ENCODE measurements at places on chromosomes 12 and 14. TPM values are rescaled to one million over a fixed set of nuclear protein-coding genes. Genes with fewer than 3 reads are reported as not detected.

DNA sequence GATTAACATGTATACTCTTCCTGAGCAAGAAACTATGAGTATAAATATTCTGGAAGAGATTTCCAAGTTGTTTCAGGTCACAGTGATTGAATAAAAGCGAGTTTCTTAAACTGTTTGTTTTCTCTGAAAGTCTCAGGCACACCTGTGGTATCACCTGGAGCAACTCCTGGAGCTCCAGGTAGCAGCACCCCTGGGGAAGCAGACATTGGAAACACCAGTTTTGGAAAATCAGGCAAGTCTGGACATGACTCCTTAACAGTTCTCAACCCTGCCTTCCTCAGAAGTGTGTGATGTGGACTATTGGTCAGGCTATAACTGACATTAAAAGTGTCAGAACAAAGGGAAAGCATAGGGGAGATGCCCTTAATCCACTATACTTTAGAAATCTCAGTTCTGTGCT is 217.6 kb upstream of the CNTN1 start:
- no peak for DNase-seq

Gene TMEM179
- 0.75 TPM for total RNA-seq

DNA sequence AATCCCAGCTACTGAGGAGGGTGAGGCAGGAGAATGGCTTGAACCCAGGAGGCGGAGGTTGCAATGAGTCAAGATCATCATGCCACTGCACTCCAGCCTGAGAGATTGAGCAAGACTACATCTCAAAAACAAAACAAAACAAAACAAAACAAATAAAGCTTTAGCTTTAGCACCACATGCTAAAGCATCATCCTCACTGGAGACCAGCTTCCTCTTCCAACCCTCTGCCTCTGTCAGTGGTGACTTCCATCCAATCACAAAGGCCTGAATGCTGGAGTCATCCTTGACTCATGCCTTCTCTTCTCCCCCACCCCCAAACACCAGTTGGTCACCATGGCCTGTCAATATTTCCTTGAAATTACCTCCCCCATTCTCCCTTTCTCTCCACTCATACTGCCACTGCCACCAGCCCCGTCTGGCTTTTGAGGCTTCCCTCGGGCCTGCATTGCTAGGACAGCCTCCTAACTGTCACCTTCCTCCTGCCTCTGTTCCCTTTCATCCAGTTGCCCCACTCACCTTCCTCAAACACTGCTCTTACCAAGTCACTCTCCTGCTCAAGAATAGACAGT is 1.4 kb downstream of the ZNF385A start:
- peak; percentile 70 for DNase-seq

Gene FITM1
- total RNA-seq: not detected

DNA sequence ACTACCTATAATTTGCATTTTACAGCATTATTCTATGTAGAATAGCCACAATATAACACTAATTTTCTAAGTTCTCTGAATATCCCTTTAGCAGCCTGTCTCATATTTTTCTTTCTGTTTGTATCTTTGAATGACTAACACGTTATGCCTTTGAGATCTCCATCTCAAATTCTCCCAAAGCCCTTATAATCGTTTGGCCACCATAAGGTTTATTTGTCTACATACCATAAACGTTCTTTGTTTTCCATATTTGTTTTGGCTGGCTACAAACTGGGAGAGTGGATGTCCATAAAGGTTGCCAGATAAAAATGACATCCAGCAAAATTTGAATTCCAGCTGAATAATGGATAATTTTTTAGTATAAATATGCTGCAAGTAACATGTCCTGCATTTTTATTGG is 203.7 kb downstream of the STXBP6 start:
- DNase-seq: no peak

Gene CLEC14A
- total RNA-seq: not detected

- no peak for DNase-seq
Measured at GRCh38 chr12:14776236-14776961, 26.9 kb downstream of the WBP11 start.

- peak; percentile 5 for DNase-seq
Measured at GRCh38 chr14:85336817-85337216, 193.1 kb upstream of the FLRT2 start.

Gene BHLHE41
- total RNA-seq: 4.3 TPM

DNA sequence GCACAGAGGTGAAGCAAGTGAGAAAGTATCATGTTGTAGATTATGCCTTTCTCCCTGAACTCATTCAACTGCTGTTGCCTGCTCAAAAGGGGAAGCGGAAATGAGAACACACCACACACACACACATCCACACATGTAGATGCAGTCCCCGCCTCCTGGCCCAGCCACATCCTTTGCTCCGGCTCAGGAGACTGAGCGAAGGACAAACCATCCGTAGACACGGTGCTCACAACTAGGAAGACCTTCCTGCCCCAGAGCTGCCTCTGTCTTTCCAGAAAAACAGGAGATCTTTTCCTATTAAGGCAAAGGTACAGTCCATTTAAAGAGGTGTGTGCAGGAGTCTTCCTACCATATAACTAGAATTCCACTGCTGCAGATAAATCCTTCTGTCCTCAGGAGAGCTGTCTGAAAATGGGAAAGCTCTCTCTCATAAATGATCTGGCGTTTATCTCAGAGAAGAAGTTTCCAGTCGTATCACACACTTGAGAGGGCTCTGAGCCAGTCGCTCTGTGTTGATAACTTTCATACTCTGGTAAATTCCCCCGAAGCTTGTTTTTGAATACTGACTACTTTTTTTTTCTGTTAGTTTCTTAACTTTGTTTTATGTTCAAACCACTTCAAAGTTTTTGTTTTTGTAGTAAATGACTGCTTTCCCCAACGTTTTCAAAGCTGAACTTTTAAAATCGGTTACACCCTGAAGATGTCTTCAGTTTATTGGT is at the start of gene TESPA1:
Gene TESPA1 (minus strand): TSS at position 105 of the 719 bp plus-strand sequence. CDS start 10,200 bp downstream, outside the sequence.
- no peak for DNase-seq

Gene TSPAN8
- not detected for total RNA-seq

DNA sequence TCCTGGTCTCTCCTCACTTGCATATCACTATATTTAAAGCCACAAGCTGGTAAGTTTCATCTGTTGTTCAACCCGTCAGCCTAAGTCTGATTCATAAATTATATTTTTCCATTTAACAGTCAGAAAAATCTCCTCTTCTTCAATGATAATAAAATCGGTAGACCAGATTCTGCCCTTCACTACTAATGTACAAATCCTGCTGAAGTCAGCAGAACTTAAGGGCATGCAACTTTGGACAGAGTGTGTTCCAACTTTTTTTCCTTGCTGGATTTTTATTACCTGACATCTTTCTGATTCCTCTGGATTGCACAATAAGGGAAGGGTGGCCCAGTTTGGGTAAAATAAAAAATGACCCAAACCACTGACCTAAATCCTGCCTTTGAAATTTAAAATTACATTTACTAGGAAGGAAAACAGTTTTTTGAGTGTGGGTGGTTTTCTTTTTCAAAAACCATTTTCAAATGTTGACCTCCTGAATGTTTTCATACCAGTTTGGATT is 125.4 kb upstream of the DIO2 start:
- DNase-seq: no peak

Gene KRT1
- not detected for total RNA-seq

Gene CLEC4C
- total RNA-seq: not detected

DNA sequence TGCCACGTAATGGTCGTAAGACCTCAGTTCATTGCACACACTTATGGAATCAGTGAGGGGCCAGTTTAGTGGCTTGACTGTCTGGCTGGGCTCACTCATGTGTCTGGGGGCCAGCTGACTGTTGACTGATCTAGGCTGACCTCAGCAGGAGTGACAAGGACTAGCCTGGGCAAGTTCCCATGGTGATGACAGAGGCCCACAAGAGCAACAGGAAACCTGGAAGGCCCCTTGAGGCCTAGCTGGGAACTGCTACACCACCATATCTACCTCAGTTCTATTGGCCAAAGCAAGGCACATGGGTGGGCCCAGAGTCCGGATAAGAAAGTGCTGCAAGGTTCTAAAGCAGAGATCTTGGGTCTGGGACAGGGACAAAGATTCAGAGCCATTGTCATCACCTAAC is 21.3 kb upstream of the RFLNA start:
- peak; percentile 25 for DNase-seq

Gene ZNF10
- total RNA-seq: 7.3 TPM

DNA sequence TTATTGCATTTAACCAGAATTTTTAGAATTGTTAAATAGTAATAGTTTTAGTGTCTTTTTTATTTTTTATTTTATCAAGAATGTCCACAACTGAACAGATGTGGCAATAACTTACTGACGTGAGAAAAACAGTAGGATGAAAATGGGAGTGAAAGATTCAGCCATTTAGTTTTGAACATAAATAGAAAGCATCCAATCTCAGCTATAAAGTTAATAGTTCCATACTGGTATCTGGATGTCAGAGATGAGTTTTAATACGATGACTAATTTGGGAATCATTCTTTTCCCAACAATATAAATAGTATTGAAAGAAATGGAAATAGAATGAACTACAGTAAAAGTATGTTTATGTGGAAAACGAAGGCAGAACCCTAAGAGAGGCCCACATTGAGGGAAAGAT is 159.4 kb downstream of the EPS8 start:
- peak; percentile 45 for DNase-seq

DNA sequence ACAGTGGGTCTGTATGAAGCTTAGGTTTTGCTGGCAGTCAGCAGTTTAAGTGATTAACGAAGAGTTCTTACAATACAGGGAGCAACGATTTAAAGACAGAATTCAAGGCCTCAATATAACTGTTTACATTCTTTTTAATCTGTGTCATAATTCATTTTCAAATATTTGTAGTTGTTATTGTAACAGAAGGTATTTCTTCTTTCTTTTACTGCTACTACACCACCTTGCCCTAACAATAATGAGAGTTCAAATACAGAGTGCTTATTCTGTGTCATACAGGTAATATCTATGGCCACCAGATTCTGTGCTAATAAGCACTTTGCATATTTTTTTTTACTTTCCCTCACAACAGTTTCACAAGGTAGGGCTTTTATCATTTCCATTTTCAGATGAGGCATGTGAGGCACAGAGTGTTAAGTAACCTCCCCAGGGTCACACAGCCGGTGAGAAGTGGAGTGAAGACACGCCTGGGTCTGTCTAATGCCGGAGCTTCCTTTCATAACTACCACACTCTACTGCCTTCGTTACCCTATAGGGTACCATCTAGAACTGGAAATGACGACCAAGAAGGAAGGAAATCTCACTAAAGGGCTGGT is 81.9 kb downstream of the PELI2 start:
- DNase-seq: peak; percentile 29

DNA sequence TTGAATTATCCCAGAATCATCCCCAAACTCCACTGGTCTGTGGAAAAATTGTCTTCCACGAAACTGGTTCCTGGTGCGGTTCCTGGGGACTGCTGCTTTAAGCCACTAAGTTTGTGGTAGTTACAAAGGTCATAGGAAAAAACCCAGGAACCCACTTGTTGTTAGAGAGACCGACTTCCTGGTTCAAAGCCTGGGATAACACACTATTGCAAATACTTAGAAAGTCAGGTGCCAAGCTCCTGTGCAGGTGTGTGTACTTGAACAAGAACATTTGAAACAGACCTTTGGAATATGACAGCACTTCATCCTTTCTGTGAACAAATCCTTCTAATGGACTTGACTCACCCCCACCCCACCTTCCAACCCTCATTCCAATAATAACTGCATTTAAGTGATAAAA is 519.6 kb downstream of the GLT1D1 start:
- DNase-seq: no peak

GRCh38 chr12:102548543-102548942 is 68.2 kb upstream of the IGF1 start:
- no peak for DNase-seq

- peak; percentile 30 for DNase-seq
Measured at GRCh38 chr12:90099288-90099687, 390.6 kb upstream of the ATP2B1 start.

Gene CDK4
- 133 TPM for total RNA-seq

Gene AMIGO2
- 35.4 TPM for total RNA-seq

DNA sequence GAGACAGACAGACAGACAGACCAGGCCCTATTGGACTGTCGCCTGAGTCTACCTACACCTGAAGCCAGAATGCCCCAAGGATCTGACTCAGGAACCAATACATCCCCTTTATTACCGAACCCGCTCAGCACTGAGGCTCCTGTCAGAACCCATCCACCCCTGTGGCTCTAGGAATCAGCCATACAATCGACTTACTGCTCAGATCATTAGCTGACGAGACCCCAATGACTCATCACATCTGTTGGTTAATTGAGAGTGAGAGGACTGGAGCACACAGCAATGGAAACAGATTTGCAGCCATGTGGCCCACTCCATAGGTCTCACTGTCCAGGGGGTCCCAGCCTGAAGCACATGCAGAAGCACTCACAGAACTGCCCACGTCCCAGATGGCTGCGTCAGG is 15.2 kb downstream of the ITPK1 start:
- DNase-seq: no peak

- DNase-seq: no peak
Measured at GRCh38 chr14:24178399-24179178, 6.7 kb downstream of the REC8 start.

DNA sequence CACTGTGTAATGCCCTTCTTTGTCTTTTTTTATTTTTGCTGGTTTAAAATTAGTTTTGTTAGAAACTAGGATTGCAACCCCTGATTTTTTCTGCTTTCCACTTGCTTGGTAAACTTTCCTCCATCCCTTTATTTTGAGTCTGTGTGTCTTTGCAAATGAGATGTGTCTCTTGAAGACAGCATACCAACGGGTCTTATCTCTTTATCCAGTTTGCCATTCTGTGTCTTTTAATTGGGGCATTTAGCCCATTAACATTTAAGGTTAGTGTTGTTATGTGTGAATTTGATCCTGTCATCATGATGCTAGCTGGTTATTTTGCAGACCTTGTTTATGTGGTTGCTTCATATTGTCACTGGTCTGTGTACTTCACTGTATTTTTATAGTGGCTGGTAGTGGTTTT is 43.5 kb upstream of the LALBA start:
- DNase-seq: no peak

Gene SYNE2
- total RNA-seq: 5.1 TPM

- DNase-seq: no peak
Measured at GRCh38 chr12:68305278-68305677, 26.9 kb downstream of the MDM1 start.

DNA sequence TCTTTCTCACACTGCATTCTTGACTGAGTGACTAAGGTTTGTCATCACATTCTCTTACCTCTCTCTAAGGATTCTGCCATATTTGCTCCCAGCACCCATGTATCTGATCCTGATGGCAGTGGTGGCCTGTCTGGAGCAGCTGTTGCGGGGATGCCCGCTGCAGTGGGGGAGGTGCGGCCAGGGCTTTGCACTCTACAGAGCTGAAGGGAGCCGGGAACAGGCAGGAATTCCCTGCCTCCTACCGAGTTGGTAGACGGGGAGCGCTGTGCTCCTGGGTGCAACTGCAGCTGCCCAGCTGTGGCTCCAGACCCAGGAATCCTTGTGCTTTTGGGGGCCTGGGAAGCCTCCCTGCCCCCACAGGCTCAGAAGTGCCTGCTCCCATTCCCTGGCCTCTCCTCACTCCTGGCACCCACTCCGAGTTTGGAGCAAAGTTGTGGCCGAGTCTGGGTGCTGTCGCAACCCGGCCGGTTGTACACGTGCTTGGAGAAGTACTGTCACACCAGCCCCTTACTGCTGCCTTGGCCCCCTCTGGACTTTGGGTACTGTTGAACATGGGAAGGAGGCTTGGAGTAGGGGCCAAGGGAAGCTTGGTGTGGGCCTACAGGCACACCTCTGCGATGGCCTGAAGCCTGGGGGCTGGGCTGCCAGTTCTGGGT is 106.9 kb upstream of the OR4E1 start:
- no peak for DNase-seq

GRCh38 chr14:36171607-36172006 is 4.9 kb downstream of the PTCSC3 start:
- no peak for DNase-seq

Gene AQP2
- not detected for total RNA-seq

- DNase-seq: no peak
Measured at GRCh38 chr14:45258073-45258472, 5.1 kb upstream of the MIS18BP1 start.

Measured in astrocyte (in vitro differentiated cells and primary cell).